ENCODE measurements at places on chromosomes 1 and 21.
A peak's percentile ranks its signal among the peaks of the same experiment; 100 is the strongest.

DNA sequence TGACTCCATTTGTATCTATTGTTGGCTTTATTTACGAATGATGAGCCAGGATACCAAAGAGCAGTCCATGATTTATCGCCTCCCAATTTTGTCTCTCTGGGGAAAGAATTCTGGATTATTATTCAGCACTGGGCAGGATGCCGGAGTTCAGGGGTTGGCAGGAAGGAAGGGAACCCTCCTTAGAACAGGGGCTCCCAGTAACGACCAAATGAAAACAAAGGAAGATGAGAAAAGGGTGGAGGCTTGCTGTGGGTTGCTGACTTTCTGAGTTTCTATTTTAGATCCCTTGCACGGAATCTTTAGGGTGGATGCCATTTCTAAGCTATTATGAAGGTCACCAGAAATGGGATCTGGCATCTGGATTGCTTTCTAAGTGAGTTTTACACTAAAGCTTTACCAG, 231.2 kb upstream of the LYPLAL1 start:
- DNase-seq = no peak

- DNase-seq = peak; percentile 61
Observed at GRCh38 chr1:8422510-8423268, 104.8 kb downstream of the SLC45A1 start.

DNA sequence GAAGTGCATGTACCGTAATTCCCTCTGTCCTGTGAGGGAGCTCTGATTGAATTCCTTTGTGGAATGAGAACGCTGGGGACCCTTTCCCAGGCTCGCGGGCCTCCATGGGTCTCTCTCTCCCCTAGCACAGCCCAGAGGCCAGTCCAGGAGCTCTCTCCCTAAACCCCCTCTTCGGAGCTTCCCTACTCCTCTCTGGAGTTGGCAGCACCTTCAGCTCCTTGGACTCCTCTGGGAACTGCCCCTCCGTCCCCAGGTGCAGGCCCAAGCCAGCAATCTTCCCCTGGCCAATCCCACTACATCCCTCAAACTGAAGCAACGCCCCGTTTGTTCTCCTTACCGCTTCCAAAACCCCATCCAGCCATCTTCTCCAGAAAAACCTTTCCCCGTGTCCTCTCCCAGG, 10.5 kb upstream of the SYNC start:
- DNase-seq = no peak

DNA sequence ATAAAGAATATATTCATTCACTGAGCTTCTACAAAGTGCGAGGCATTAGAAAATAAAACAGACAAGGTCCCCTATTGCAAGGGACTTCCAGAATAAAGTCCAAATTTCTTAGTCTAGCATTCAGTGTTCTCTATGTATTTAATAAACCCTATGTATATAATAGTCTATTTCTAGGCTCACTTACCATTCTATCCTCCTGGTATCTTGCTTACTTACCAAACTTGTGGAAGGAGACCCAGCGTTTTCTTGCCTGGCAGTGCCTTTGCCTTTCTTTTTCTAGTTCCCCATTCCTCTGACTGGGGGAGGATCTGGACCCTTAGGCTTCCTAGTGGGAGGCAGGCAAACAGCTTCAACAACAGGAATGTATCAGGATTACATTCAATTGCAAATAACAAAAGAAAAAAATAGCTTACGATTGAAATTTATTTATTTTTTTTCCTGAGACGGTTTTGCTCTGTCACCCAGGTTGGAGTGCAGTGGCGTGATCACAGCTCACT, 690 bp upstream of the RNF19B start:
- no peak for DNase-seq

- no peak for DNase-seq
Observed at GRCh38 chr1:57464756-57465155, 40.9 kb upstream of the DAB1 start.

GRCh38 chr1:230849451-230850224, 18.7 kb downstream of the C1orf198 start:
- DNase-seq = no peak

DNA sequence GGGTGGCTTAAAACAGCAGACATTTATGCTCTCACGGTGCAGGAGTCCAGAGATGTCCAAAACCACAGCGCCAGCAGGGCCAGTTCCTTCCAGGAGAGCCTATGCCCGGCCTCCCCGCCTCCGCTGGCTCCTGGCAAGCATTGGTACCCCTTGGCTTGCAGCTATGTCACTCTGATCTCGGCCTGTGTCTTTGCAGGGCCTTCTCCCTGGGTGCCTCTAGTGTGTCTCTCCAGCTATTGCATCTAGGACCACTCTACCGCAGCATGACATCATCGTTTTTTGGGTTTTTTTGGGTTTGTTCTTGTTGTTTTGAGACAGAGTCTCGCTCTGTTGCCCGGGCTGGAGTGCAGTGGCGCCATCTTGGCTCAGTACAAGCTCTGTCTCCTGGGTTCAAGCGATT, 197.6 kb upstream of the VAMP3 start:
- DNase-seq = no peak

DNA sequence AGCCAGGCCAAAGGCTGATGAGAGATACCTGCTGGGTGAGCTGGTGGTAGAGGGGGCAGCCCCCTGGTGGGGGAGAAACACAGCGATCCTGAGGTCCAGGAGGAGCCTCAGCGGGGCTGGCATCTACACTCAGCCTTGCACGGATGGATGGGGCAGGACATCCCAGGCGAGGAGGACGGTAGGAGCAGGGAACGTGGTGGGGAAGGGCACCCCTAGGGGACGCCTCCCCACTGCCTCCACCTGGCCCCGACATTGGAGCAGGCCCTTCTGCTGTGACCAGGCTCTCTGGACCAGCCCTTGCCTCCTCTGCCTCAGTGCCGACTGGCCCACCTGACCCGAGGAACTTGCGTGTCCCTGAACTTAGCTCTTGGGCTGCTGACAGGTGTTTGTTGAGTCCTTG, 6.4 kb upstream of the MMEL1 start:
- DNase-seq = no peak

DNA sequence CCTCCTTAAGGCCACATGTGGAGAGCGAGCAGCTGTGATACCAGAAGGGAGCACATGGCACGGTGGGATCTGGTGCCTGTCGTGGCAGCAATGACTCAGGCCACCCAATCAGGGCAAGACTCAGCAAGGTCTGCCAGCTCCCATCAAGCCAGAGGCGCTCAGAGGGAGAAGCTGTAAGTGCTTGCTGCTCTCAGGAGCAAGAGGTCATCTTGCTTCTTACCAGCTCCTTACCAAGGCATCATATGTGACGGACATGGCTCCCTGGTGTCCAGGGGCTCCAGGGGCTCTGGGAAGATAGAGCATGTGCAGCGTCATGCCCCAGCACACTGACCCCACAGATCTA, 72.9 kb downstream of the ITPKB start:
- no peak for DNase-seq

- no peak for DNase-seq
Observed at GRCh38 chr1:214761030-214761429, 158.0 kb downstream of the CENPF start.

DNA sequence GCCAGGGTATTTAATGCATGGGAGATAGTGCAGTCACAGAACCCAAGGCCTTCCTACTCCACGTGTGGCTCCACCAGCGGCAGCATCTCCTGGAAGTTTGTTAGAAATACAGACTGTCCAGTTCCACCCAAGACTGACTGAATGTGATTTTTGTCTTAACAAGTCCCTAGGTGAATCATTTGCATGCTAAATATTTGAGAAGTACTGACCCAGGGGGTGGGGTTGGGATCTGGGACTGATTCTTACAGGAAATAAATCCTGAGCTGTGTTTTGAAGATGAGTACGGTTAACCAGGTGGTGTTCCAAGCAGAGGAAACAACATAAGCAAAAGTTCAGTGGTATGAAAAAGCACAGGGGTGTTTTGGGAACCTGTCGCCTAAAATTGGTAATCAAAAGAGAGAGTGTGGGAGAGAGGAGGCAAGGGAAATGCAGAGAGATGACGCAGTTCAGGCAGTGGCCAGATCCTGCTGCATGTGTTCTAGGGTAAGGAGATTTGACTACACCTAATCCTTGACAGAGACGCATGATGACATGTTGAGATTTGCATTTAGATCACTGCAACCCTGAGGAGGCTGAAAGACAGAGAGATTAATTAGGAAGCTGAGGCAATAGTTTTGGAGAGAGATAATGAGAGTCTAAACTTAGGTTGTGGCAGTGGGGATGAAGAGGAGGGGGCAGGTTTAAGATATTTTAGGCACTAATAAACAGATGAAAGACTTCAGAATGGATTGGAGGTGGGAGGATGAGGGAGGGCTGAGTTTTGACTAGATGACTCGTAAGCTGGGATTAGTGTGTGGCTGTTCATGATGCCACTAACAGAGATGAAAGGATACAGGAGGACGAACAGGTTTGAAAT, 3.7 kb upstream of the ZNF326 start:
- DNase-seq = no peak

- no peak for DNase-seq
Observed at GRCh38 chr21:28758042-28758882, 234.4 kb downstream of the LTN1 start.

GRCh38 chr1:40107290-40107959, 10.4 kb upstream of the PPT1 start:
- DNase-seq = no peak

DNA sequence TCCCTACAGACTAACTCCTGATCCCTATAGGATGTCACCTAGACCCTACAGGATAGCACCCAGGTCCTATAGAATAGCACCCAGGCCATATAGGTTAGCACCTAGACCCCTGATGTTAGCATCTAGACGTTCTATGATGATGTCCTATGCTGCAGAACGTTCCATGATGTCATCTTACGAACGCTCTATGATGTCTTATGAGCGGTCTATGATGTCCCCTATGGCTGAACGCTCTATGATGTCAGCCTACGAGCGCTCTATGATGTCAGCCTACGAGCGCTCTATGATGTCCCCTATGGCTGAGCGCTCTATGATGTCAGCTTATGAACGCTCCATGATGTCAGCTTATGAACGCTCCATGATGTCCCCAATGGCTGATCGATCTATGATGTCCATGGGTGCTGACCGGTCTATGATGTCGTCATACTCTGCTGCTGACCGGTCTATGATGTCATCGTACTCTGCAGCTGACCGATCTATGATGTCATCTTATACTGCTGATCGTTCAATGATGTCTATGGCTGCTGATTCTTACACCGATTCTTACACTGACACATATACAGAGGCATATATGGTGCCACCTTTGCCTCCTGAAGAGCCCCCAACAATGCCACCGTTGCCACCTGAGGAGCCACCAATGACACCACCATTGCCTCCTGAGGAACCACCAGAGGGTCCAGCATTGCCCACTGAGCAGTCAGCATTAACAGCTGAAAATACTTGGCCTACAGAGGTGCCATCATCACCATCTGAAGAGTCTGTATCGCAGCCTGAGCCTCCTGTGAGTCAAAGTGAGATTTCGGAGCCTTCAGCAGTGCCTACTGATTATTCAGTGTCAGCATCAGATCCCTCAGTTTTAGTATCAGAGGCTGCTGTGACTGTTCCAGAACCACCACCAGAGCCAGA, 9.5 kb downstream of the SON start:
- no peak for DNase-seq

GRCh38 chr1:153357853-153358690, at the start of gene S100A9:
Gene S100A9, plus strand, starts transcription at chr1:153357854. Its CDS starts 430 bp downstream, at chr1:153358284.
- DNase-seq = no peak

DNA sequence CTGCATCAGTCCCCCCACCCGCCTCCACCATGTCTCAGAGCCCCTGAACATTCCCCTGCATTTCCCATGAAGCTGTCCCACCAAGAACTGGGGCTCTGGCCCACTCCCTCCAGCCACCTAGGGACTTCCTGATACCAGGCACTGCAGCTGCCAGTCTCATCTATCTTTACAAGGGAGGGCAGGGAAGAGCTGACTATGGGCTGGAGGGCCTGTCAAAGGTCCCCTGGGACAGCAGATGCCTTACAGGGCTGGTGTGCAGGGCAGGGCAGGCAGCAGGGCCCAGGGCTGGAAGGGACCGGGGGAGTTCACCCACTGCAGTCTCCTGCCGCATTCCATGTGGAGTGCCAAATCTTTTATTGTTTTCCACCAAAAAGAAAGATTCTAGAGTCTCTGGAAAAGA, 17.6 kb downstream of the SHISA4 start:
- DNase-seq = no peak

DNA sequence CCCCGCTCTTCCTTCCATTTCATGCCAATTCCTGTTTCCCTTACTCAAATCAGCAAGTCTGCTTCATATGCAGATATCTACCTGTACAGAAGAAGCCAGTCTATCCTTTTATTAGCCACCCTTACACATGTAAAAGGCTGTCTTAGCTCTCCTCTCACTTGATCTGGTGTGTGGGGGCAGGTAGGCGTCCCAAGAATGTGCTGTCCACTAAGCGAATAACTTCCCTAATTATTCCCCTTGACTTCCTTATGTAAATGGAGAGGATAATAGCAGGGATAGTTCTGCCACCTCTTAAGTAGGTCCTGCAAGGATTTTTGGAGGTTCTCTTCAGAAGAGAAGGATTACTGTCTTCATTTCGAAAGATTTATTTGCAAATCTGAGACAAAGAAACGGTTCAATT, 160.4 kb downstream of the TTLL7 start:
- peak; percentile 61 for DNase-seq

GRCh38 chr1:231705806-231706760, 79.5 kb downstream of the DISC1 start:
- DNase-seq = no peak

- DNase-seq = no peak
Observed at GRCh38 chr1:163082971-163083370, 13.8 kb downstream of the RGS4 start.

- DNase-seq = no peak
Observed at GRCh38 chr21:45522986-45523385, 19.3 kb downstream of the SLC19A1 start.

- DNase-seq = peak; percentile 15
Observed at GRCh38 chr1:154502744-154503115, 518 bp upstream of the SHE start.

DNA sequence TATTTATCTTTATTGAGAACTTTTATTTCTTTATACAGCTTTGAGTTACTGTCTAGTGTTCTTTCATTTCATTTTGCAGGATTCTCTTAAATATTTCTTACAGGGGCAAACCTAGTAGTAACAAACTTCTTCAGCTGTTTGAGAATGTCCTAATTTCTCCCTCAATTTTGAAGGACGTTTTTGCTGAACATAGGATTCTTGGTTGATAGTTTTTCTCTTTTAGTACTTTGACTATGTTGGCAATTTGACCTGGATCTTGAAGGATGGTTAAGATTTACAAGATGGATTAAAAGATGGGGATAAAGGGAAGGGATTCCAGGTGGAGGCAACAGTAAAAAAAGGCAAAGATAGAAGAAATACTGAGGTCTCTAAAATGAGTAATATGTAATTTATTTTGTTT, 38.9 kb downstream of the XPR1 start:
- no peak for DNase-seq

GRCh38 chr1:53321366-53321765, 6.5 kb downstream of the LRP8 start:
- DNase-seq = peak; percentile 70

GRCh38 chr1:231776010-231776756, 149.6 kb downstream of the DISC1 start:
- no peak for DNase-seq

Data from neural progenitor cell (in vitro differentiated cells).